ENCODE measurements at places on chromosomes 16 and 17.

- H3K27ac ChIP-seq: no peak overlapping the region
- DNase-seq: no peak
- H3K27me3 ChIP-seq: peaks cover 30% of the 10 kb centered on the region
- no peak overlapping the region for H3K4me3 ChIP-seq
- no peaks in the 10 kb centered on the region for H3K36me3 ChIP-seq
- no peaks in the 10 kb centered on the region for H3K4me1 ChIP-seq
These were observed 60.1 kb upstream of the MRTFB start for GRCh38 chr16:14011001-14011400.

GRCh38 chr17:63930951-63931575, 1.1 kb downstream of the CD79B start:
- H3K4me1 ChIP-seq: peaks cover 31% of the 10 kb centered on the region
- DNase-seq: peak; percentile 82
- peak overlapping the region; percentile 84 for H3K27ac ChIP-seq
- H3K27me3 ChIP-seq: peaks cover 35% of the 10 kb centered on the region
- peaks cover 11% of the 10 kb centered on the region for H3K36me3 ChIP-seq
- H3K4me3 ChIP-seq: peak overlapping the region; percentile 93

DNA sequence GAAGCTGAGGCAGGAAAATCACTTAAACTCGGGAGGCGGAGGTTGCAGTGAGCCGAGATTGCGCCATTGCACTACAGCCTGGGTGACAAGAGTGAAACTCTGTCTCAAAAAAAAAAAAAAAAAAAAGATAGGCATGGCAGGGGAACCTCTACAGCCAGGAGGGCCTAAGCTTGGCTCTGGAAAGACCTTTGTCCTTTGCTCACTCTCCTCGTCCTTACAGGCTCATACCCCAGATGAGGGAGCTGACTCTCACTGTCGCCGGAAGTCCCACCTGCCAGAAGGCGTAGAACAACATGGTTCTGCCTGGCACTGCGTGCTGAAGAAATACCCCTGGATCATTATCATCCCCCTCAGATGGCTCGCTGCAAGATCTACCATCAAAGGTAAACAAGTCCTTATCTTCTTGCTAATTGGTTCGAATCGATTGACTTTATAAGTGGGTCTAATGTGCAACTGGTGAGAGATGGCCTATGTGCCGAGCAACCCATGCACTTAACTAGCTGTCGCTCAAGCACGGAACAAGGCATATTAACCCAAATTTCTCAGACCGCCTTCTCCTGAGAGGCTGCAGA, 29.7 kb downstream of the RTN4RL1 start:
- H3K27me3 ChIP-seq: peaks cover 80% of the 10 kb centered on the region
- no peak for DNase-seq
- no peak overlapping the region for H3K27ac ChIP-seq
- H3K36me3 ChIP-seq: no peaks in the 10 kb centered on the region

- peaks cover 42% of the 10 kb centered on the region for H3K36me3 ChIP-seq
- no peak overlapping the region for H3K4me3 ChIP-seq
These were observed 10.2 kb upstream of the FBF1 start for GRCh38 chr17:75950855-75951554.

DNA sequence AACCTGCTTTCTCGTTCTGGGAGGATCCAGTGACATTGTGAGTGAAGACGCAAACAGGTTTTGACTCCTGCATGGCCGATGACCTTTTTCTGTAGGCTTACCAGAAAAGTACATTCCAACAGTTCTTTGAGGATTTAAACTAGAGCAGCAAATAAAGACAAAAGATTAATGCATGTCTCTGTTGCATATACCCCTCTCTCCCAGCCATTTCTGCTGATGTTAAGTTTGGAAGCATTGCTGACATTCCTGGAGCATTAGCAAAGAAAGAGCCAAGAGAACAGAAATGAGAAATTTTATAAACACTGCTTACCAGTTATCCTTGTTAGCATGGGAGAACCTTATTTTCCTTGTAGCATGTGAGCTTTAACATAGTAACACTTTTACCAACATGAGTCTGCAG, 49.3 kb downstream of the SIAH1 start:
- no peak overlapping the region for H3K4me3 ChIP-seq
- H3K27me3 ChIP-seq: no peaks in the 10 kb centered on the region
- H3K36me3 ChIP-seq: peaks cover 45% of the 10 kb centered on the region
- H3K4me1 ChIP-seq: no peaks in the 10 kb centered on the region
- H3K27ac ChIP-seq: no peak overlapping the region

DNA sequence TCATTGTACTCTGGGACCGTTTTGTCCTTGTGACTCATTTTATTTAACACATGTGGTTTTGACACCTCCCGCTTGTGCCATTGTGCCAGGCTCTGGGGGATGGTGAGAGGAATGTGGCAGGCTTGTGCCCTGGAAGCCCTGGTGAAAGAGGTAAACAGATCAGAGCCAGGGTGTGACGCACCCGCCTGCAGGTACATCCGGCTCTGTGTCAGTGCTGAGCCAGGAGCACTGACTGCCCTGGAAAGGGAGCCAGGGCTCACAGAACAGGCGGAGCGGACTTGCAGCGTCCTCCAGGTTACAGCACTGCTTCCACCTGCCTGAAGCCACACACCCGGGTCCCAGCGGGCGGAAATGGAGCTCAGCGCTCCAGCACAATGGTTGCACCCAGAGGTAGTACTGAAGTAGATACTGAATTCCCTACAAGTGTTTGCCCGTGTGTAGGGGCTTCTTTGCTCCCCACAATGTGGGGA, 30.6 kb downstream of the CDRT15 start:
- H3K4me3 ChIP-seq: no peak overlapping the region
- H3K27me3 ChIP-seq: no peaks in the 10 kb centered on the region

DNA sequence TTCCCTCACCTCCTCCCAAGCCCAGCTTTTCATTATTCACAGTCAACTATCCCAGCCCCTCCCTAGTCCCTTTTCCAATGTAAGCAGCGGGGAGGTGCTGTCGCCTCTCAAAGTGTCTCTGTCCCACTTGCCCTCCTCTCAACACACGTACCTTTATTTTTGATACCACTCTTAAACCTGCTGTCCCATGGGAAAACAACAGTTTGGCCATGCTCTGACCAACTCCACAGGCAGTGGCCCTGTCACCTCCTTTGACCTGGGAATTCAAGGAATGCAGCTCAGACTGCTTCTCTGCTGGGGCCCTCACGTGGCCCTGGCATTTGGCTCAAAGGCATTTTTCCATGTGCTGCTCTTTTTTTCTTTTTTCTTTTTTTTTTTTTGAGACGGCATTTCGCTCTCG, 4.2 kb downstream of the LYRM9 start:
- no peaks in the 10 kb centered on the region for H3K36me3 ChIP-seq
- no peak overlapping the region for H3K4me3 ChIP-seq
- H3K27me3 ChIP-seq: peaks cover 6% of the 10 kb centered on the region
- H3K27ac ChIP-seq: no peak overlapping the region
- H3K4me1 ChIP-seq: peaks cover 24% of the 10 kb centered on the region

DNA sequence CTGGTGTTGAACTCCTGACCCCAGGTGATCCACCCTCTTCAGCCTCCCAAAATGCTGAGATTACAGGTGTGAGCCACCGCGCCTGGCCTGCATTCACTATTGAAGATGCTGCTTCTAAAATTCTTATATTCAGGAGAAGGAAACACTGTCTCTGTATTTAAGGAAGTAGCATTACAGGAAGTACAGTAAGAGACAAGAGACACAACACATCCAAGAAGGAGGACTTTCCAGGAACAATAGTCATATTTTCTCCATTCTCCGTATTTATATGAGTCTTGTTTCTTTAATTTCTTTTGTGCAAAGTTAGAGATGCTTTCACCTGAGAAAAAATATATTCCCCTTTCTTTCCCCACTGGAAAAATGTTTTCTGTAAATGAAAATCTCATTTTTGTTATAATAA, 18.3 kb upstream of the ABCA3 start:
- H3K27ac ChIP-seq: no peak overlapping the region
- no peak for DNase-seq
- H3K4me3 ChIP-seq: no peak overlapping the region
- H3K36me3 ChIP-seq: no peaks in the 10 kb centered on the region
- H3K4me1 ChIP-seq: no peaks in the 10 kb centered on the region
- H3K27me3 ChIP-seq: peaks cover 56% of the 10 kb centered on the region

DNA sequence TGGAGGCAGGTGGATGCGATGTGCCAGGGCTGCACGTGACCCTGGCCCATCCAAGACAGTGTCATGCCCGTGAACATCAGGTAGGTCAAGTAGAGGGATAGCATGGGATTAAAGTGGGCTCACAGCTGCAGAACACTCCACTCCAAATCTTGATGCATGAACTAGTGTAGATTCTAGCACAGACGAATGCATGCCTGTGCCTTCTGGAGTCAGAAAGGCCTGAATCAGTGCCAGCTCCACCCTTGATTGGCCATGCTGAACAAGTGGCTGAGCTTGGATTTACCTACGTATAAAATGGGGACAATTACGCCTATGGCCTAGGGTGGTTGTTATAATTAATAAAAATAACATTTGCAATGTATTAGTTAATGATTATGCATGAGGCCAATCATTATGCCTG, 10.6 kb downstream of the IRX3 start:
- H3K27ac ChIP-seq: no peak overlapping the region
- H3K4me1 ChIP-seq: peaks cover 6% of the 10 kb centered on the region

- H3K4me1 ChIP-seq: no peaks in the 10 kb centered on the region
- H3K27ac ChIP-seq: no peak overlapping the region
- no peaks in the 10 kb centered on the region for H3K36me3 ChIP-seq
- H3K4me3 ChIP-seq: no peak overlapping the region
These were observed 108.7 kb downstream of the ZFHX3 start for GRCh38 chr16:72939247-72939646.

DNA sequence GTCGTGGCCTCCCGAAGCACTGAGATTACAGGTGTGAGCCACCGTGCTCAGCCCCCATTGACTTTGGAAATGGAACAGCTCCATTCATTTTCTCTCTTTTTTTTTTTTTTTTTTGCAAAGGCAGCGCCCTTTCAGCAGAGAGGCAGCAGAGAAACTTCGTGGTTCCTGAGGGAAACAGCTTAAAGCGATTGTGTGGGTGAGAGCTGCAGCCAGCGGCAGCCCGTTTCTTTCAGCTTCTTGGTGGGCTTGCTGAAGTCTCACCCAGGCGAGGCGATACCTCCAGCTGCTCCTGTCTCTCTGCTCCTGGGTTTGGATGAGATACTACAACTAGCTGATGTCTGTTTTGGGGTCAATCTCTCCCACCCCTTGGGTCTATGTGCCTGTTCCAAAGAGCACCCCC, 7.7 kb downstream of the KDM8 start:
- no peak overlapping the region for H3K4me3 ChIP-seq
- DNase-seq: no peak
- no peaks in the 10 kb centered on the region for H3K27me3 ChIP-seq
- H3K27ac ChIP-seq: peak overlapping the region; percentile 33
- H3K36me3 ChIP-seq: peaks cover 43% of the 10 kb centered on the region

GRCh38 chr16:1070864-1071408, 1.6 kb upstream of the SSTR5 start:
- no peak for DNase-seq
- H3K36me3 ChIP-seq: no peaks in the 10 kb centered on the region
- no peak overlapping the region for H3K27ac ChIP-seq

- H3K27ac ChIP-seq: peak overlapping the region; percentile 69
- H3K4me1 ChIP-seq: peaks cover 5% of the 10 kb centered on the region
- peak; percentile 71 for DNase-seq
- H3K36me3 ChIP-seq: peaks cover 8% of the 10 kb centered on the region
These were observed 2.3 kb upstream of the PHF12 start for GRCh38 chr17:28953444-28954118.

- no peaks in the 10 kb centered on the region for H3K4me1 ChIP-seq
- H3K27ac ChIP-seq: no peak overlapping the region
- no peaks in the 10 kb centered on the region for H3K27me3 ChIP-seq
- no peak for DNase-seq
- no peak overlapping the region for H3K4me3 ChIP-seq
- no peaks in the 10 kb centered on the region for H3K36me3 ChIP-seq
These were observed 33.5 kb upstream of the SLC6A2 start for GRCh38 chr16:55622272-55622671.

DNA sequence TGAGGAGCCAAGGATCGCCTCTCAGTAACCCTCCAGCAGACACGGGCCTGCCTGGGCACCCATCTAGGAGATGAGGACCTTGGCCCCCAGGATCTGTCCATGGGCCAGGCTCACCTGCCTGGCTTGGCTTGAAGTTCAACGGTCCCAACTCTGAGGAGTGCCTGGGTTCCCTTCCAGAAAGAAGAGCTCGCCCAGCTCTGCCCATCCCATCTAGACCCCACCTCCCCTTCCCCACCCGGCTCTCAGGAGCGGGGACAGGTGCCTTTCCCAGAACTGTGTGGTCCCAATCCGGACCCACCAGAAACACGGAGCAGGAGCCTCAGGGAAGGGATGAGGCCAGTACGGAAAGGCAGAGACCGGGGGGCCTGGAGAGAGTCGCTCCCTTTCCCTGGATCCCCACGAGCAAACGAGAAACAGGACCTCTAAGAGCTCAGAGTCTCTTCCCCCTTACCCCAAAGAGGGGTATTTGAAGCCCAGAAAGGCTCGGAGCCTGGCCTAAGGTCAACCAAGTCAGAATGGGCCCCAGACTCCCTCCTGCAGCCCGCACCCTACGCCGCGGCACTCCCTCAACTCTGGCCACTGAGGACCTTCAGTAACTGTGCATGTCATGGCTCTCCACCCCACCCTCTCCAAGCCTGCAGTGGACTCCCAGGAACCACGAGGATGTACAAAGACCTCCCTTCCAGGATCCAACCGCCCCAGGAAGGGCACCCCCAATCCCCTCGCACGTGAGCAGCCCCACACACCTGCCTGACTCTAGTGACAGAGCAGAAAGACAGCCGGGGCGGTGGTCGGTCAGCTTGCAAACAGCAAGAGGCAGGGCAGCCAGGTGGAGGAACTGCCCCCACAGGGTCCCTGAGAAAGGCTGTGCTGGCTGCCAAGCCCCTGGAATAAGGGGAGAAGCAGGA, 5.4 kb downstream of the CLUH start:
- H3K27me3 ChIP-seq: no peaks in the 10 kb centered on the region
- H3K4me1 ChIP-seq: peaks cover 25% of the 10 kb centered on the region
- H3K27ac ChIP-seq: no peak overlapping the region
- no peak overlapping the region for H3K4me3 ChIP-seq

GRCh38 chr16:17431968-17432625, 38.7 kb downstream of the XYLT1 start:
- peaks cover 66% of the 10 kb centered on the region for H3K36me3 ChIP-seq
- H3K27me3 ChIP-seq: no peaks in the 10 kb centered on the region
- no peak for DNase-seq

GRCh38 chr16:51801635-51802034, 650.6 kb upstream of the SALL1 start:
- DNase-seq: no peak
- H3K27ac ChIP-seq: no peak overlapping the region
- no peaks in the 10 kb centered on the region for H3K36me3 ChIP-seq
